IPS DF 19.7 (cell line): ENCODE measurements at places on chromosomes 1 and 21.

DNA sequence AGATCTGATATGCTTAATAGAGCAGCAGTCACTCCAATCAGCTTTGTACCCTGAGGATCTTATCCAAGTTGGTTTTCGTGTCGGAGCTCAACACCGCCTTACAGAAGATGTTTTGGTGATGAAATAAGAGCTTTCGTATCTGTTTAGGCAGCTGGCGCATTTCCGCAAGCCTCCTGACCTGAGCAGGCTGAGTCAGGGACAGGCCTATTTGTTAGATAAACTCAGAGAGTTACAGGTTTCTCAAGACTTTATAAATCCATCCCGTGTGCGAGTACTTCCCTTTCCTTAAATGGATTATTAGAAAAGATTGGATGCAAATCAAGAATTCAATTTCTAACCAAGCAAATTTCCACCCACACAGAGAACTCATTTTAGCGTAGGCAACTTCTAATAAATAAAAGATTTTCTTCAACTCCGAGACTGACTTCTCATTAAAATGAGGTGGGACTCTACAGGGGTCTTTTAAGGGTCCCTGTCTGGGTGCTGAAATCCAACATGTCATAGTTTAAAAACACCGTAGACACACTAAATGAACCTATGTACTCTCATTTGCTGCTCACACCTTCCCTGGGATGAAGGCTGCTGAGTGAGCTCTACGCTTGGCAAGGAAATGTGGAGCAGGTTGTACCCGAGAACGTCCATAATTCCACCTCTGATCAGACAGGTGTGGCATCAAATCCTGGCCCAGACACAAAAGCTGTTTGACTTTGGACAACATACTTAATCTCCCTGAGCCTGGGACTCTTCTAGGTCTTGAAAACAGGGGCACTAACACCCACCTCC, 106.9 kb upstream of the F3 start:
- DNase-seq, result no peak

DNA sequence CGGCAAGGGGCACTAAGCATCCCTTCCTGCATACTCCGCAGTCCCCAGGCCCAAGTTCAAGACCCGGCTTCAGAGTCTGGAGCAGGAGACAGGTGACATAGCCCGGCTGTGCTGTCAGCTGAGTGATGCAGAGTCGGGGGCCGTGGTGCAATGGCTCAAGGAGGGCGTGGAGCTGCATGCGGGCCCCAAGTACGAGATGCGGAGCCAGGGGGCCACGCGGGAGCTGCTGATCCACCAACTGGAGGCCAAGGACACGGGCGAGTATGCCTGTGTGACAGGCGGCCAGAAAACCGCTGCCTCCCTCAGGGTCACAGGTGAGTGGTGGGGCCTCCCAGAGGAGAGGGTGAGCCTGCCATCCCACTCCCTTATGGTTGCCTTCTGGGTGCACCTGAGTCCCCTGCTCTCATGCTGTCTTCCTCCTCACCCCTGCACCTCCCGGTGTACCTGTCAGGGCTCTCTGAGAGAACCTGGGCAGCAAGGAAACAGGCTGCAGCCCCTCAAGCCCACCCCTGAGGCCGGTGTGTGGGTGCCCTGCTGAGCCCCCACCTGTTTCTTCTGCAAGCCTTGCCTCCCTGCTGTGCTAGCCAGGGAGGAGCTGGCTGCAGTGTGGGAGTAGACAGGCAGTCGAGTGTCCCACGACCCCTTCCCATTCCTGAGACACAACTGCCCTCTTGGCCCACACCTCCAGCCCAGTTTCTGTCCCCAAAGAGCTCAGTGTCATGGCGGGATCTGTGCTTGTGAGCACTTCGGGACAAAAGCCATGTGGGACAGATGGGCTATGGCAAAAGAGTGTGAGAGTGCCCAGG, 99.2 kb downstream of the TRIM11 start:
- DNase-seq, result no peak

GRCh38 chr1:39886757-39887231, 3.5 kb upstream of the TRIT1 start:
- DNase-seq, result no peak

- no peak for DNase-seq
These were observed 29.1 kb upstream of the LRRC8C start for GRCh38 chr1:89603651-89604413.

- DNase-seq, result no peak
These were observed 47.3 kb upstream of the LRRC52 start for GRCh38 chr1:165496501-165496900.

DNA sequence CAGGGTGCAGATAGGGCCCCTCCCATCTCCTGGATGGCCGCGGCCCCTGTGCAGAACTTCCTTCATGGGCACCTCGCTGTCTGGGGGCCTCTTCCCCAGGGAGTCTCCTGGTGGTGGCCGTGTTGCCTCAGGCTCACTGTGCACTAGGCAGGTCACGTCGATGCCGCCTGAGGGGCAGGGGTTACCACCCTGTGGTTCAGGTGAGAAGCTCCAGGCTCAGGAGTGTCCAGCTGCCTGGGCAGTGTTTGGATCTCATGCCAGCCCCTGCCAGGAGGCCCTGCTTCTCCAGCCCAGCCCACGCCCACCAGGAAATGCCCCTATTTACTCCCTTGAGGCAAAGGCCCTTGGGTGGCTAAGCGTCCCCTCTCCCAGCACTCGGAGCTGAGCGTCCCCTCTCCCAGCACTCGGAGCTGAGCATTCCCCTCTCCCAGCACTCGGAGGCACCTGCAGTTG, 2.1 kb downstream of the ITGB2 start:
- no peak for DNase-seq

DNA sequence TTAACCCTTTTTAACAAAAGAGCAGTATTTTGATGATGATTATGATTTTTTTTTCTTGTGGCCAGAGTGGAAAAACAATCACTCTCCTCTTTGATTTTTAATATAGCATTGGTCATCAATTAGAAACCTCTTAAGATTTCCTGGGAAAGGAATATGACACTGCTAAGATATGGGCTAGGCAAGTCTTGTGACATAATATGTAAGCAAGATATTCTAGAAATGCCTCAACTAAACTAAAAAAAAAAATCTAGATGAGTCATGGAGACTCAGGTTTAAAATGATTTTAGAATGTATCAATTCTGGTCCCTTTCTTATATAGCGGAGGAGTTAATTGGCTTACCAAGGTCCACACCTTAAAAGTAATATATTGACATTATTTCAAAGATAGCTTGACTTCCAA, 60.3 kb upstream of the JUN start:
- no peak for DNase-seq

DNA sequence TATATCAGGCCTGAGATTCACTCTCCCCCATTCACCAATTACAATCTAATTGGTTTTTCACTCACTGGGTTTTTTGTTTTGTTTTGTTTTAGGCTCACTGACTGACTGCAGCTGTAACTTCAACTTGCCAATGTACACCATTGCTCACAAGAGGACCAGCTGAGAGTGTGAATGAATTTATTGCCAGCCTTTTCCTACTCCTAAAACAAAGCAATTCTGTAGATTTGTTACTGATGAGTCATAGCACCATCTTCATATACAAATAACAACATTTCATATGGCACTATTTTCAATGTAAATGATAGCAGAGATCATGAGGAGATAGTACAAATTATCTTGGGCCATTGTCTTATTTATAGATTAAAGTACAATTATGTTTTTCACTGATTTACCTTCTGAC, 76.0 kb upstream of the DPYD start:
- no peak for DNase-seq
